ENCODE measurements at places on chromosomes 12 and 14.

DNA sequence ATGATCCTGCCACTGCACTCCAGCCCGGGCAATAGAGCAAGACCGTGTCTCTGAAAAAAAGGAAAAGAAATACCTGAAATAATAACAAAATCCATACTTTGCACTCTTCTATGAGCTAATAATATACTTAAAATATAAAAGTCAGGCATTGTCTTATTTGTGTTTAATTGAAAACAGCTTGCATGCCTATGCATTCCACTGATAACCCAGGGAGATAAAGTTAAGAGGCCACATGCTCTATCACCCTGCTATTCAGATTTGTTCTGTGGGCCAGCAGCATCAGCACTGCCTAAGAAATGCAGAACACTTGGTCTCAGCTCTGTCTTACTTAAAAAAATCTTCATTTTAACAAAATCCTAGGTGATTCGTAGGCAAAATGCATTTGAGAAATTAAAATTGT lies 99.2 kb downstream of the LGR5 start:
- DNase-seq = no peak

GRCh38 chr12:46788072-46788887 lies 37.5 kb downstream of the SLC38A4 start:
- DNase-seq = no peak

- no peak for DNase-seq
These were observed 7.0 kb downstream of the PPP1R12A start for GRCh38 chr12:79927772-79928474.

- DNase-seq = no peak
These were observed 42.0 kb upstream of the NT5DC3 start for GRCh38 chr12:103882861-103883596.

- no peak for DNase-seq
These were observed 23.2 kb downstream of the PRKCH start for GRCh38 chr14:61344437-61345150.
